Stimulated activated CD8-positive, alpha-beta memory T cell treated with anti-CD3 and anti-CD28 coated beads, Interleukin-12 subunit alpha, Interleukin-12 subunit beta, amount 100 ng/mL, for 1 hour (primary cell): ENCODE measurements at places on chromosomes 16 and 17.

DNA sequence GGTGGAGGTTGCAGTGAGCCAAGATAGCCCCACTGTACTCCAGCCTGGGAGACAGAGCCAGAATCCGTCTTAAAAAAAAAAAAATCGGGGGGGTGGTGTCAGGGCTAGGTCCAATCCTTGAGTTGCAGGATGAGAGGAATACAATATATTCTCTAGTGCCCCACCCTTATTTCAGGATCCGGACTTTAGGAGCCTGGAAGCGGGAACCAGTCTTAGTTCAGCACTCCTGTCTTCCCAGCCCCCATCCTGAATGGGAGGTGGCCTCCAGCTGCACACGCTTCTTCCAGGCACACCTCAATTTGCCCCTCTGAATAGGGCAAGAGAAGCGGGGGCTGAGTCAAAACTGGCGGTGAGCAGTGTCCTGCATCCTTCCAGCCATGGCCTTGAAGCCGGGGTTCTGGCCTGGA is 1.6 kb downstream of the FHOD1 start:
- DNase-seq, result no peak

GRCh38 chr17:31431098-31431851 is 39.8 kb downstream of the RAB11FIP4 start:
- no peak for DNase-seq

DNA sequence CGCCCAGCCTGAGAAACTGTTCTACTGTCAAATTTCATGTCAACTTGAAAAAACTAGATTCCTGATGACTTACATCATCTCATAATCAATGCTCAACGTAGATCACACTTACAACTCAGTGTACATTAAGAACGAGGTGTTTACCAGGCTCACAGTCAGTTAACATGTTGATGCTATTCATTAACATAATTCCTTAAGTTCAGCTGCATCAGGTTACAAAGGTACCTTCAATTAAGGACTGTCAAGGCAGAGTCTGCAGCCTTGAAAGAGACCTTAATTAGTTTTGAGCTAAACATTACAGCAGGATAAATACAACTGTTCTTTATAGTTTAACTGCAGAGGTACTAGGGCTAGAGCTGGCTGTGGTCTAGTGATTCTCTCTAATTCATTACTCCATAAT is 1.9 kb downstream of the GNA13 start:
- DNase-seq, result no peak

DNA sequence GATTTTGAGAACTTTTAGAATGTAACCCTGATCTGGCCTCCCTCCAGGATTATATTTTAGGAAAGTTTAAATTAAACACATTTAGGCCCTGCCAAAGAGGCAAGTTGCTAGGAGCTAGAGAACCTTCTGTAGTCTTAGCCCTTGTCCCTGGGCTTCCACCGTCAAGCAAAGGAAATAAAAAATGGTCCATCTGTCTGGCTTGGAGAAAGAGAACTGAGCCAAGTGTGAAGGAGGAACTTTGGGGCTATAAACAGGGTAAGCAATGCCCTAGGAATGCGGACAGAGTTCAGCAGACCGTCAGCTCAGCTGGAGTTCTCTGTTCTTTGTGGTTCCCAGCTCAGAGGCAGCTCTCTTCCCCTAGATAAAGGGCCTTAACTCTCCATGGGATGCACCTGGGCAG is 29.6 kb downstream of the RCVRN start:
- no peak for DNase-seq

- no peak for DNase-seq
Measured at GRCh38 chr16:48350736-48351135, 34.5 kb downstream of the SIAH1 start.

DNA sequence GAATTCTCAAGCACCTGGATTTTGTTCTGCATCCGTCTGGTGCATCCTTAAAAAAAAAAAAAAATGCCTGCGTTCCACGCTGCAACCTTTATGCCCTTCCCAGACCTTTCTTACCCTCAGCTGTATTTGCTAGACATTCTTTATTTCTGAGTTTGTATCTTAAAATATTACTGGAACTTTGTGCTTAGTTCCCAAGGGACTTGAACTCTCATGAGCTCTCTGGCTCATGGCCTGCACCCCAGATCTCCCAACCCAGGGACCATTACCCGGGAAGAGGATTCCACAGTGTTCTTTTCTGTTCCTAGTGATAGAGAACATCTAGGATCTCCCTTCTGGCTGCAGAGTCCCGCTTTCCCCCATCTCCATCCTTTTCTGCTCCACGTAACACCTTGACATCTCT is 28.9 kb upstream of the CLEC18A start:
- no peak for DNase-seq

GRCh38 chr17:58136669-58137279 is 11.4 kb upstream of the OR4D1 start:
- DNase-seq, result no peak

GRCh38 chr17:27497696-27498095 is 41.4 kb downstream of the KSR1 start:
- no peak for DNase-seq

GRCh38 chr17:59530531-59530930 is 34.9 kb upstream of the DHX40 start:
- DNase-seq, result no peak

DNA sequence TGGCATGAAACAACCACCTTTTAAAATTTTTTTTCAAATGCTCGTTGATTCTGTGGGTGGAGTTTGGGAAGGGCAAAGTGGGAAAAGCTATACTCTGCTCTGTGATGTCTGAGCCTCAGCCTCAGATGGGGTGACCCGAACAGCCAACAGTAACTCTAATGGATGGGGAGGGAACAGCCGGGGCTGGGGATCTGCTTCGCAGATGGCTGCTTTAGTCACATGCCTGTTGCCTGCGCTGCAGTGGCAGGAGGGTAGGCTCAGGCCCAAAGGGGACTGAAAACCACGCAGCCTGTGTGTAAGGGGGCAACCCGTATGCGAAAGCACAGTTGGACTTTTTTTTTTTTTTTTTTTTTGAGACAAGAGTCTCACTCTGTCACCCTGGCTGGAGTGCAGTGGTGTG is 14.9 kb upstream of the MAPK3 start:
- no peak for DNase-seq

DNA sequence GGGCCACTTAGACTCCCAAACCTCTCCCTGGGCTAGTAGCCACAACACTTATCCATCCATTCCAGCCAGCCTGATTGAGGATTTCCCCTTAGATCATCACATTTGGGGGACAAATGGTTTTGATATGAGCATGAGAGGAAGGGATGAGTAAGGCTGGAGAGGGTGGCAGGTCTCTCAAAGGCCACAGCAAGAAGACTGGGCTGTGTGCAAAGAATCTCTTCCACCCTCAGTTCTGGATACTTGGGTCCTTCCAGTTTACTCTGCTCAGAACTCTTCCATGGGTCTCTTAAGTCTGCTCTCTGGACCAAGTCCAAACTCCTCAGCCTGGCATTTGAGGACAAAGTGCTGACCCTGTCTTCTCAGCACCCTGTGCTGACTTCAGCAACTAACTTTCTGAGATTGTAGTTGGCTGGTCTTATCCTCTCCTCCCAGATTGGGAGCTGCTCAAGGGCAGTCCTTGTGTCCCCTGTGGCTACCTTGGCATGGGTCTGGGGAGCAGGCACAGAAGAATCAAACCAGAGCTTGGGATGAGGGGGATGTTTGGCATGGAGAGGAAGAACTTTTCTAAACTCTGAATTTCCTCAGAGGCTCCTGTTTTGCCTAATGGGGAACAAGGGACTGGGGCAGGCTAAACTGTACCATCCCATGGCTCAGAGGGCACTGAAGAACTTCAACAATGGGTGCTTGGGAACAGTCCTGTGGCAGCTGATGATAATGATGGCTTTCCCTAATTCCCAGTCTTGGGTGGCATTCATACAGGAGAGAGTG is 3.1 kb upstream of the NFATC3 start:
- DNase-seq, result no peak

- no peak for DNase-seq
Measured at GRCh38 chr16:56193951-56194726, 2.9 kb downstream of the GNAO1 start.

GRCh38 chr16:56221995-56222394 is 30.7 kb downstream of the GNAO1 start:
- DNase-seq, result no peak

DNA sequence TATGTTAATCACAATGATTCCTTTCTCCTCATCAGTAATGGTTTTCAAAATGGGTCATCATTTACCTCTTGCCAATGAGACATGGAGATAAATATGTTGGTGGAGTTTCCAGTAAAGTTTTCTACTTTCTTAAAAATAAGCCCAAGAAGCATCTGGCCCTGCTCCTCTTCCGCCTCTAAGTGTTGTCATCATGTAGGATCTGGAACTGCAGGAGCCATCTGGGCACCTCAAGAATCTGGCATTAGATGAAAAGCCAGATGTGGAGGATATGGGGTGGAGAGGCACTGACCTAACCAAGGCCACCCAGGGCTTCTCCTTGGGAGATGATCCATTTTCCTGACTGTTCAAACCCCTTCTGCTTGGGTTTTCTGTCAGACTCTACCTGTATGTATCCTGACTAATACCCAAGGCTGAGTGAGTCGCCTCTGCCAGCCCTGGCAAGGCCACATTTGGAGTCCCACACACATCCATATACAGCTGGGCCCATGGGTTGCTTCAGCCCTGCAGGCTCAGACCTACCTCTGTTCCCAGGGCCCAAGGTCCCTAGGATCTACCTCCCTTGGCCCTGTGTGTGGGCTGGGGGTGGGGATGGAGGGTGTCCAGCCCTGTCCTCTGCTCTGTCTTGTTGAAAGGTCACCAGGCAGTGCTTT is 24.6 kb downstream of the CCDC182 start:
- no peak for DNase-seq

GRCh38 chr17:4877089-4877488 is 22.2 kb upstream of the C17orf107 start:
- DNase-seq, result no peak

- DNase-seq, result no peak
Measured at GRCh38 chr17:32783602-32784001, 93.3 kb downstream of the MYO1D start.

DNA sequence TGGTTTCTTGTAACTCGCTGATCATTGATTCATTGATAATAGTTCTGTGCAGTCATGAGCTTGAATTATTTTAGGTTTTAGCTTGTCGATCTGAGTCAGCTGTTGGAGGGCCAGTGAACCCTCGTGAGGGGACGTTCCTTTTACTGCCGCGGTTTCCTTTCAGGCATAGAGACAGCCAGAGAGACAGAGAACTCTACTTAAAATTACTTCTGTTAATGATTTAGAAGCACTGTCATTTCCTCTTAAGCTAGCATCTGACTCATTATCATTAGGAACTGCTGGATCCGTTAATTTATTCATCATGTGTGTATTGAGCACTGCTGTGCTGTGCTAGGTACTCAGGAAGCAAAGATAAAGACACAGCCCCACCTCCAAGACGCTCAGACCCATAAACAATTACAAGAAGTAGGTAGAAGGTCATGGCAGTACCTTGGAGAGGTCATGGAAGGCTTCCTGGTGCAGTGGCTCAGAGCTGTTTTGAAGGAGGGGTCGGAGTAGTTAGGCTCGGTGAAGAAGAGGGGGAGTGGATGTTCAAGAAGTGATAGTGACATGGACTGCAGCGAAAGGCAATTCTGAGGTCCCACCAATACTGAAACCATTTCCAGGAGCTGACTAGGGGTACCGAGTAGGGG is 3.3 kb downstream of the PGS1 start:
- DNase-seq, result no peak

- no peak for DNase-seq
Measured at GRCh38 chr17:36739208-36739607, 137.8 kb downstream of the MRM1 start.

DNA sequence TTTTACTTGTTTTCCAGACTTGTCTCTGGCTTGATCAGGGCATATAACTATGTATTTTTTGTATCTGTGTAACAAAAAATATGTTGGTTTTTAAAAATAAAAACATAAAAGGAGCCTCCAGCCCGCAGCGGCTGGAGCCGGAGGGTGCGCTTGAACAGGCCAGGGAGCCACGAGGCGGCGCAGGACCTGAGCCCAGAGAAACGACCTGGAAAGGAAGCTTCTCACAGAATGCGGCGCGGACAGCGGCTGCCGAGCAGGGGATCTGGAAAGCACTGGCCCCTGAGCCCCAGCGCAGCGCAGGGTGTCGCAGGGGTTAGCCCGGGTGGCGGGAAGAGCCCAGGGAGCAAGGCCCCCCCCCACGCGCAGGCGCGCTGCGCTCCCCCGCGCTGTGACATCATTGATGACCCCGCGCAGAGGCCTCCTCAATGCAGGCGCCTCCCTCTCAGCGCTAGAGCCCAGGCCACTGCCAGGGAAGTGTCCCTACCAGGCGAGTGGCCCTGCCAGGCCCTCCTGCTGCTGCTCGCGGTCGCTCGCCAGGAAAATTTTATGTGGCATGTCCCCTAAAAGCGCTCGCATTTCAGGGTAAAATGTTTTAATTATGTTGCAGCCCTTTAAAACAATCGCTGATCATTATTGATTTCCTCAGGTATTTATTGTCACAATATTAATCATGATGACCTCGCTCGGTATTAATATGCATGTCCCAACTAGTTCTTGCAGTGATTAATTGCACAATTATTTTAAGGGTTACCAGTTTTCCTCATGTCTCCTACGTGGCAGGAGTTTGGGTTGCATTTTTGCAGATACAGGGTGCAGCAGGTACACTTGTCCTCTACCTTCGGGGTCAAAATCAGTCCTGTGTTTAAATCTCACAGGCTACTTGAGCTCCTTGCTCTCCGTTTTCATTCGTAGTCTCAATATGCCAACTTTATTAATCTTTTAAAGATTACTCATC is 134.2 kb downstream of the USP22 start:
- DNase-seq, result peak; percentile 55

GRCh38 chr16:50335196-50335958 is 33.4 kb downstream of the BRD7 start:
- DNase-seq, result no peak

DNA sequence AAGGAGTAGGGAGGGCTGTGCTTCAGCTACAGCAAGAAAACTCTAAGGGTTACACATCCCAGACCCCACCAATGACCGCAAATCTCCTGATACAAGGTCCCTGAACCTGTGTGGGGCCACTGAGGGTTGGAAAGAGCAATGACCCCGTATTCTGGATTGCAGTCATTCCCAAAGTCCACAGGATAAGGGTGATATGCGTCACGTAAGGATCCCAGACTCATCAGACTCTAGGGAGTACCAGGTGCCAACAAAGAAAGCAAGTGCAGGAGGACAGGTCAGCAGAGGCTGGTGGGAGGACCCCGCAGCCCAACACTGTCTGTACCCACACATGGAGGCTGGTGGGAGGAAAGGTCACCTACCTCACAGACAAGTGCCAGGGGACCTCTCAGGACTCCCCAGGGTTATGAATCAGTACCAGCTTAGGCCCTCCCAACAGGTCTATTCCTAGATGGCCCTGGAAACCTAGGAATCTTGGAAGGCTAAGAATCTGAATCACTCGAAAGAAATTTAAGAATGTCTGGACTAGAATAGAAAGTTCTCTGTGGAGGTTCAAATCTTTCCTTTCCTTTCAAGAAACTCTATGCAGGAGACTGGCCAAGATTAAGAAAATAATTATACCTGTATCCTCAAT is 16.2 kb downstream of the PITPNA start:
- DNase-seq, result no peak
